ENCODE measurements at places on chromosomes 2 and 18. TPM values are rescaled to one million over a fixed set of nuclear protein-coding genes. Genes with fewer than 3 reads are reported as not detected.

DNA sequence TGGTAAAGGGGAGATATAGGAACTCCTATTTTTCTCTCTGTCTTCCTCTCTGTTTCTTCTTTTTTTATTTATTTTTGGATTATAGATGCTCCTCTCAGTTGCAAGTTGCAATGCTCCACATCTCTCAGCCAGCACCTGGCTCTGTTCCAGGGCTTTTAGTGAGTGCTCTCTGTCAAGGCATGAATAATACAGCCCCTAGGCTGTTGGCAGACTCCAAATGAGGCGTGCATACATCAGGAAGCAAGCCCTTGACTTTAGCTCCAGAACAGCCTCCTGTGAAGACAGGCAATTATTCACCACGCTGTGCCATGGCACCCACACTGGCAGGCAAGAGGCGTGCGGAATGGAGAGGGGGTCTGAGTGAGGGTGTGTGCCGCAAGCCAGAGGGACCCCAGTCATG, 228.1 kb upstream of the PXDN start:
- peak; percentile 57 for DNase-seq

- no peak for DNase-seq
Measured at GRCh38 chr2:237432484-237433092, 18.6 kb upstream of the COL6A3 start.

DNA sequence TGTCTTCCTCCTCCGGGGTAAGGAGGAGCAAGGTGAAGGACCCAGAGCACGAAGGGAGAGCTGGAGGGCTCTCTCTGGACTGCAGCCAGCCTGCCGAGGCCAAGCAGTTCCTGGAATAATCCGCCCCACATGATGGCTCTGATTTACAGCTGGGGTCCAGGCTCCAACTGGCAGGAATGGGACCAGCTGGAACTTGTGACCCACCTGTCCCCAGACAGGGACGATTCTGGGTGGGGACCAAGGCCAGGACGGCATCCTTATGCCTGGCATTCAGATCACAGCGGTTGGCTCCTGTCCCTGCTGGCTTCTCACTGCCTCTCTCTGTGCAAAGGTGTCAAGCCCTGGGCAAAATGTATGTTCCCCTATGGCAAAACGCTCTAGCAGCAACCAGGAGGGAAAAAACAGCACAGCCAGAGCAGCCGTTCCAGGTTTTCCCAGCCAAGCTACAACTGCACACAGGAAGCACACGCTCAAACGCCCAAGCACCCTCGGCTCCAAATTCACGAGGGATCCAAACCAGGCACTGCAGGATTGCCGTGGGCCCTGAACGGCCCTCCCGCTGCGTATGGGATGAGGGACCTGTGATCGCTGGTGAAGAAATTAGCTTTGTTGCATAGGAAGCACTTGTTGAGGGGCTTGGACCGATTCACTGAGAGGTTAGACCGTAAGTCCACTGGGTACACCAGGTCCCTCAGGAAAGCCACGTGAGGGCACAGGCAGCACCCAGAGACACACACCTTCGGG, 35.8 kb downstream of the FAM178B start:
- DNase-seq, result no peak

DNA sequence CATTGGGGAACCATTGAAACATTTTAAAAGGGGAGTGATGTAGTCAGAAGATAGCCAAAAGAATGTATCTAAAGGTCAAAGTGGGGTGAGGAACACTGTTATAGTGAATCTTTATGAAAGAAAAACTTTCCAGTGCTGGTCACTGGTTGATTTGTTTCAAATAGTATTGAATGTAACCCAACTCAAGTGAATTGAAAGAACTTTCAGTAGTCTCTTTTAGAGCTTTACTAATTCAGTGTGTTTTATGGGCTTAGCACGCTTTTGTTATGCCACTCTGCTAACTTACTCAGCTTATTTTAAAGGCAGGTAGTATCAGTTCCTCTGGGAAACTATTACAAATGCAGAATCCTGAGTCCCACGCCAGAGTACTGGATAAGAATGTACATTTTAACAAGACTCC, 57.3 kb downstream of the GTF2A1L start:
- no peak for DNase-seq

The TMEM237 gene
- 23.6 TPM for total RNA-seq

The CHRNG gene
- not detected for total RNA-seq

The RNU2-63P gene
- not detected for total RNA-seq

Data from ureter (tissue), 1 donor.